ENCODE measurements at places on chromosomes 16 and 17.

- no peak for DNase-seq
Measured at GRCh38 chr17:41824086-41824485, 11.3 kb downstream of the FKBP10 start.

DNA sequence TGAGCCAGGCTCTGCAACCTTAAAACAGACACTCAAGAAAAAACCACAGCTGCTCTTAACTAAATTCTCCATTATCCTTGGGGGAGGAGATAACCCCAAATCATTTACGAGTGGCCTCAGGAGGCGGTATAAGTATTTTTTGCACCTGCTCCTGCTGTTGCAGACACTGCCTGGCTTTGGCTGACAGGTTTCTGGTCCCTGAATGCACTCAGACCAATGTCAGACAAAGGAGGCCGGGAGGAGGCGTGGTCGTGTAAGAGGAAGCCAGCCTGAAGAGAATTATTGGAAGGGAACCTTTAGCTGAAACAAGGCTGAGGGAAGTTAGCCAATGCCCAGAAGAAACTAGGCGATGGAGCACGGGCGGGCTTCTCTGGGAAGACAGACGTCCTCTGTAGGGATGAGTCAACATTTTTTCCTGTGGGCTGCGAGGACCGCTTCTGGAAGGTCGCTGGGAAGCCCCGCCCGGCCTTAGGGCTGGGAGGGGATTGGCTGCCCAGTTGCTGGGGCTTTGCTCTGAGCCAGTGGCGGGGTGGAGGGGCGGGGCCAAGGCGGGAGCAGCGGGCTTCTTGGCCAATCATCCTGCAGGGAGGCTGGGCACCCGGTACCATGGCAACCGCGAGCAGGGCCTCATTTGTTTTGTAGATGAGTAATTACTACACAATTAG is 82.3 kb downstream of the CCDC182 start:
- no peak for DNase-seq

GRCh38 chr16:89434490-89434889 is 55.9 kb downstream of the ANKRD11 start:
- no peak for DNase-seq

DNA sequence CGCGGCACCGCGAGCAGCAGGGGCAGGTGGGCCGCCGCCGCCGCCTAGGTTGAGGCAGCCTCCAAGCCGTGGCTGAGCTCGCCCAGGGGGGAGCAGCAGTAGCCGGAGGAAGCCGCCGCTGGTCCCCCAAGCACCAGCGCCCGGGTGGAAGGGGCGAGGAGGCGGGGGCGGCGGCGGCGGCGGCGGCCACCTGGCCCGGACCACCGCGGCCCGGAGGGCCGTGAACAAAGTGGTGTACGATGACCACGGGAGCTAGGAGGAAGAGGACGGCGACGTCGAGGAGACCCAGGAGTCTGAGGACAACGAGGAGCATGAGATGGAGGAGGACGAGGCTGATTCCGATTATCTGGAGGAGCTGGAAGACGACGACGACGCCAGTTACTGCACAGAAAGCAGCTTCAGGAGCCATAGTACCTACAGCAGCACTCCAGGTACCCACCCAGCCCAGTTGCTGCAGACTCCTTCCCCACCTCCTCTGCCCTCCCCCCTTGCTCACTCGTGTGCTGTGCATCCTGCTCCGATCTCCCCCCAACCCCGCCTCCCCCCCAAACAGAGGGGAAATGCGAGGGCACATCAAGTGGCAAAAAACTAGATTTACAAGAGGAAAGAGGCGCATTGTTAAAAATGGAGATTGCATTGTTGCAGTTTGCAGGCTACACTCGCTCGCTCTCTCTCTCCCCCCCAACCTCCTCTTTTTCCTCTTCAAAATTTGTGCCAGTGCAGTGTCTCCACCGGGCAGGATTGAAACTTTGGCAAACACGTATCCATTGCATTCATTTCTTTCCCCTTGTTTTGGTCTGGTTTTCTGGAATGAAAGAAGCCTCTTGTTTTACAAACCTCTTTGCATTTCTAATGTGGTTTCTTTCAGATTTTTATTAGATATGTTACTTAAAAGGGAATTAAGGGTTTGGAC is 41.8 kb upstream of the AMZ2 start:
- peak; percentile 42 for DNase-seq

- DNase-seq: peak; percentile 55
Measured at GRCh38 chr17:7884581-7885366, 3.8 kb upstream of the CHD3 start.

GRCh38 chr16:81526935-81527334 is 82.3 kb downstream of the CMIP start:
- peak; percentile 74 for DNase-seq

- no peak for DNase-seq
Measured at GRCh38 chr17:77070888-77071279, 69.9 kb upstream of the SEC14L1 start.

DNA sequence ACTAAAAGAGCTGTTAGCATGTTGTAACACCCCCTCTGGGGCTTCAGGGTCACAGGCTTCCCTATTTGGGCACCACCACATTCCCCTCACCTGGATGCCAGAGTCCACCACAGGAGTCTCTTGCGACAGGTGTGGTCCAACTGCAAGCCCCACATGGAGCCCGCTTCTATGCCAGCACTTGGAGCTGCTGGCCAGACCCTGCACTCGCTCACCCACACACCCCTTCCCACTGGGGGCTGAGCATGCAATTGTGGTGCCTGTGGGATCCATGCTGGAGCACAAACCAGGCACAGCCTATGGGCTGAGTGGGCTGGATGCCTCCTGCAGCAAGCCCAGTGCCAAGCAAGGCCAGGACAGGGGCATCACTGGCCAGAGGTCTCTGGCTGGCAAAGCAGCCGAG is 6.0 kb upstream of the BLMH start:
- DNase-seq: no peak

GRCh38 chr17:67260170-67260987 is 15.4 kb upstream of the HELZ start:
- DNase-seq: peak; percentile 48

DNA sequence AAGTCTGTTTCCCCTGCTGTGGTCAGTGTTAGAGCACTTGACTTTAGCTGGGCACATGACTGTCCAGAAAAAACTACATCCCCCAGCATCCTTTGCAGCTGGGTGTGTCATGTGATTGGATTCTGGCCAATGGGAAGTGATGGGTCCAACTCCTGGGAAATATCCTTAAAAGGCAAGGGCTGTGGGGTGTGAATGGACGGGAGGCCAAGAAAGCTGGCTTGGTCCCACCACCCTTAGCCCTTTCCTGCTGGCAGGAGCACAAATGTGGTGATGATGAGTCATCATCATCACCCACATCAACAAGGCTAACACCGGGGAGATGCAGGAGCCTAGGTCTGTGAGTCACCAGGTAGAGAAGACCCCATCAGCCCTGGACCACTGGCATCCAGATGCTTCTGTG is 341.7 kb downstream of the C16orf95 start:
- DNase-seq: no peak

DNA sequence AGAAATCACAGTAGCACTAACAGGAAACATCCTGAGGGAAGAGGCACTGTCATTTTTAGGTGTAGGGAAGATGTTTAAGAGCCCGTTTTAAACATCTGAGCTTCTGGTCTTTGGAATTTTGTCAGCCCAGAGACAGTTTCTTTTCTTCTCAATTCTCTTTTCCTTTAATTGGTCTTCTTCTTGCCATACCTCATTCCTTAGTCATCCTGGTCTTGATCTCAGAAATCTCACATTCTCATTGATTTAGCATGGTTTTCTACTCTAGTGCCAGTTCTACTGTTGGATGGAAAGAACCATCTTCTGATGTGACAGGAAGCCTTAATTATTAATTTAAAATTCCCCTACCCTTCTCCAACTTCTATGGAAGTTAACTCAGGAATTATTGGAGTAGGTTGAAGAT is 25.4 kb downstream of the BMERB1 start:
- DNase-seq: no peak

DNA sequence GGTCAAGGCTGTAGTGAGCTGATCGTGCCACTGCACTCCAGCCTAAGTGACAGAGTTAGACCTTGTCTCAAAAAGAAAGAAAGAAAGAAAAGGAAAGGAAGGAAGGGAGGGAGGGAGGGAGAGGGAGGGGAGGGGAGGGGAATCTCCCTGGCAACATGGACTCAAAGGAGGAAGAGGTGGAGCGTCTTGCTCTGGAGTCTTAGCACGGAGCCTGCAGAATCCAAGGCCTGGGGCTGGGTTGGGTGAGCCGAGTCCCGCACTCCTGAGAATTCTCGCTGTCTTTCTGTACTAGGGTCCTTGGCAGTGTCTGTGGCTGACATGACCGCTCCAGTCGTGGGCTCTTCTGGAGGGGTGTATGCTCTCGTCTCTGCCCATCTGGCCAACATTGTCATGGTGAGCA is 36.9 kb downstream of the C17orf75 start:
- no peak for DNase-seq

DNA sequence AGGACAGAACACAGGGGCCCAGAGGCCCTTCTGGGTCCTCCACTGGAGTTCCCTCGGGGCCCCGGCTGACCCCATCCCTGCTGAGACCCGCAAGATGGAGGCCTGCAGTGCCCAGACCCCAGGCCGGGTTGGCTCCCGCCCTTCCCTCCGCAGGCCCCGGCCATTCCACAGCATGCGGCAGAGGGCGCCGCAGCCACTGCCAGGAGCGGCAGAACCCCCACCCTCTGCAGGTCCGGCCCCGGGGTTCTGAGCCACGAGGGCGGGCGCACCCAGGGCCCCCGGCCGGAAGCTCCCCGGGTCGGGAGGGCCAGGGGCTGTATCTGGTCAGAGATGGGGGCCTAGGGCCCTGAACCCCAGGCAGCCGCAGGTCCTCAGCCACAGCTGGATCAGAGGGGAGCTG is 2.4 kb upstream of the PERCC1 start:
- DNase-seq: peak; percentile 54

- no peak for DNase-seq
Measured at GRCh38 chr16:81462683-81463082, 18.1 kb downstream of the CMIP start.

GRCh38 chr17:38588788-38589174 is 17.0 kb downstream of the SRCIN1 start:
- DNase-seq: no peak

DNA sequence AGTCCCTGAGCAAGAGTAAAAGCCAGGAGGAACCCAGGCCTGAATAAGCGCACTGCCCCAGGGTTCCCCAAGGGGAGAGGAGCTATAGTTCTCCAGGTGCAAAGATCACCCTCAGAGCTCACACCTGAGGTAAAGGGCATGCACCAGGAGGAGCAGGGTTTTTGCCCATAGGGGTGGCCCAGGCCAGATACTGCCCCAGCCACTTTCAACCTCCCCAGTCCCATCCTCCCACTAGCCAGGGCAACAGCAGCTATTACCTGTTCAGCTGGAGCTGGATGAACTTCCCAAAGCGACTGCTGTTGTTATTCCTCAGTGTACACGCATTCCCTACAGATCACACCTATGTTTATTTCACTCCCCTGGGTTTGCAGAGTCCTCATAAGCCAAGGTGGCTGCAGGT is 19.8 kb downstream of the MYO19 start:
- DNase-seq: no peak

- DNase-seq: no peak
Measured at GRCh38 chr17:53630638-53631037, 192.1 kb upstream of the KIF2B start.

DNA sequence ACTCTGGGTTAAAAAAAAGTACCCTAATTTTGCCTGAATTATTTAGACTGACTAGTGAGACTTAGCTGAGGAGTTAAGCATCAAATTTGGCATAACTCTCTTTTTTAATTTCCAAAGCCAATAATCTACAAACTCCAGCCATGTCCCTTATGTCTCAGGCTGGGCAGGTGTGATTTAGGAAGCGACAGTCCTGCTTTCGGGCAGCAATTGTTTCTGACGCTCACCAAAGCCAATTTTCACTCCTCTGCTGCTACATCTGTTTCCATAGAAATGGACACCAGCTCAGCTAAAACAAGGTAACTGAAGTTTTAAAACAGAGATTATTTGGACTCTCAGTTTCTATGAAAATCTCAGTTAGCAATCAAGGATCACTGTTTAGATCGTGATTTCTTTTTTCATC is 338.7 kb downstream of the ABCC12 start:
- DNase-seq: no peak
